Stomach (tissue), 19 donors: ENCODE measurements at places on chromosomes 7 and 10. TPM values are rescaled to one million over a fixed set of nuclear protein-coding genes. Genes with fewer than 3 reads are reported as not detected.

Gene FOXI2
- polyA plus RNA-seq = 0.15 TPM

Gene GIMAP6
- 10.2 TPM for polyA plus RNA-seq

Gene LIPM
- polyA plus RNA-seq = not detected

DNA sequence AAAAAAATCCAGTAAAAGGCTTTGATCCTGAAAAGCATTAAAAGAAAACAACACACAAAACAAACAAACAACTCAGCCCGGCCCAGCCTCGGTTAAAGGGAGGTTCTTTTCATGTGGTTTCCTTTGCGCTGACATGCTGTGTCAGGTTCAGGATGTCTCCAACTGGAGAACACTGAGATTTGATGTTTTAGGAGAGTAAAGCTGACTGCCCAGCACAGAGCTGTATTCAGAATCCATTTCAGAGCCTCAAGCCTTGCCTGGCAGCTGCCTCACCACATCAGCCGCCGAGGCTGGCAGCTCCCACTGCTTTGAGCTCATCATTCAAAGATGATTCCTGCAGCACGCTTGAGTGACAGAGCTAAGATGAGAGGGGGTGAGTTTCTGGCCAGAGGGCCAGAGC lies 205.8 kb upstream of the LYZL1 start:
- no peak for DNase-seq
- no peak overlapping the region for H3K4me3 ChIP-seq
- no peaks in the 10 kb centered on the region for H3K4me1 ChIP-seq
- no peaks in the 10 kb centered on the region for H3K27me3 ChIP-seq
- H3K27ac ChIP-seq = no peak overlapping the region

- no peaks in the 10 kb centered on the region for H3K36me3 ChIP-seq
- H3K27ac ChIP-seq = no peak overlapping the region
- no peaks in the 10 kb centered on the region for H3K27me3 ChIP-seq
- no peak overlapping the region for H3K4me3 ChIP-seq
These were observed 242.8 kb downstream of the CRPPA start for GRCh38 chr7:16178585-16178984.

- DNase-seq = peak; percentile 98
- H3K4me3 ChIP-seq = peak within 1 kb of the TSS; percentile 91
- no peaks in the 10 kb centered on the region for H3K36me3 ChIP-seq
- no peaks in the 10 kb centered on the region for H3K27me3 ChIP-seq
- H3K4me1 ChIP-seq = peaks cover 15% of the 10 kb centered on the region
These were observed at the start of gene STMP1 for GRCh38 chr7:135662373-135663114. TSS of gene STMP1 (plus strand) at chr7:135662514.

DNA sequence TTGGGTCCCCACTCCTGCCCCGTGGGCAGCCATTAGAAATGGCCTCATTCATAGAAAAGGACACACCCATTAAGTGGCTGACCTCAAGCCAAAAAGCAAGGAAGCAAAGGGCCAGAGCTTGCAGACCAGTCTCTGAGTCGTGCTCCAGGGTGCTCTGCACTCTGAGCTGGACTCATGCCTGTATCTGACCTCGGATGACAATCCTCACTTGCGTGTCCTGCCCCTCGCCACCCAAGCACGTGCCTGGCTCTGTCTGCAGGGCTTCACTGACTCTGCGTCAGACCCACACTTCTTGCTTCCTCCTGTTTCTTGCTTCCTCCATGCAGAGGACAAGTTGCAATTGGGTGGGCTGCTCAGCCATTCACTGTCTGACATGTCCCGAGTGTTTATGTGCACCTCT lies 138.8 kb downstream of the OAT start:
- no peak overlapping the region for H3K4me3 ChIP-seq
- H3K36me3 ChIP-seq = no peaks in the 10 kb centered on the region
- H3K4me1 ChIP-seq = no peaks in the 10 kb centered on the region
- no peak overlapping the region for H3K27ac ChIP-seq
- no peaks in the 10 kb centered on the region for H3K27me3 ChIP-seq
- no peak for DNase-seq

GRCh38 chr7:116575853-116576252 lies 51.0 kb downstream of the CAV1 start:
- no peak for DNase-seq
- no peak overlapping the region for H3K27ac ChIP-seq
- no peaks in the 10 kb centered on the region for H3K36me3 ChIP-seq
- H3K4me1 ChIP-seq = no peaks in the 10 kb centered on the region
- H3K4me3 ChIP-seq = no peak overlapping the region
